SW 1271 (cell line): ENCODE measurements at places on chromosomes 3 and 15.

GRCh38 chr3:35394905-35395304, 244.4 kb upstream of the ARPP21 start:
- DNase-seq, result no peak

GRCh38 chr3:59270209-59270608, 220.4 kb upstream of the CFAP20DC start:
- no peak for DNase-seq

DNA sequence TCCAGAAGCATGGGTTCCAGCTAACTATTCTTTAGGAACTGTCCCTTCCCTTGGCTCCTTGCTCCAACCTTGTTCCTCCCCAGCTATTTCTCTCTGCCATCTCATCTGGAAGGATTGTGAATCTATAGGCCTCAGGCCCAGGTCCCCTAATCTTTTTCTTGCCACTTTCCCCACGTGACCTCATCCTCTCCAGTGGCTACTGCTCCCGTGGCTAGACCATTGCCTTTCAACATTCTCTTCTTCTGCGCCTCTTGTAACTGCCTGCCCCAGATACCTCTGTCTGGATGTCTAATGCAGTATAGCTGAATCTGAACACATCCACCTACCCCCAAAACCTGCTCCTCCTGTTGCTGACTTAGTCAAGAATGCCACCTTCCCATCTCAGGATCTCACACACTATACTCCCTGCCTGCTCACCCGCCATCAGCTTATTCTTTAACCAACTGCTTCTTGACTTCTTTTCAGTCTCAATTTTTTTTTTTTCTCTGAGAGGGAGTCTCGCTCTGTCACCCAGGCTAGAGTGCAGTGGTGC, 5.2 kb downstream of the GPX1 start:
- no peak for DNase-seq

GRCh38 chr3:77042343-77042742, 2.4 kb downstream of the ROBO2 start:
- no peak for DNase-seq

DNA sequence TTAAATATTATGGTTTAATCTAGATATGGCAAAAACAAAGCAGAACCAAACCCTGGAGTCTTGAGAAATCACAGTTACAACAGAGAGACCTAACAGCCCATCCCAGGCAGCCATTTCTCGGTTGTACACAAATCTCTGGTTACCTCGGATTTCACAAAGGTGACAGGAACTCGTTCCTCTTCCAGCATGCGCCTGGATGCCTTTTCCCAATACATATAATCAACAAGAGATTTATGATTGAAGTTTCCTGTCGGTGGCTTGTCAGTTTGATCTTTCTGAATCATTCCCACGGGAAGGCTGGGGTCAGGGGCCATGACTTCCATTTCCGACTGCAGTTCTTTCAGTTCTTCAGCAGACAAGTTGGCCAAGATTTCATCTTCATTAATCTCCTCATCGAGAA, 445 bp downstream of the LMOD3 start:
- no peak for DNase-seq

DNA sequence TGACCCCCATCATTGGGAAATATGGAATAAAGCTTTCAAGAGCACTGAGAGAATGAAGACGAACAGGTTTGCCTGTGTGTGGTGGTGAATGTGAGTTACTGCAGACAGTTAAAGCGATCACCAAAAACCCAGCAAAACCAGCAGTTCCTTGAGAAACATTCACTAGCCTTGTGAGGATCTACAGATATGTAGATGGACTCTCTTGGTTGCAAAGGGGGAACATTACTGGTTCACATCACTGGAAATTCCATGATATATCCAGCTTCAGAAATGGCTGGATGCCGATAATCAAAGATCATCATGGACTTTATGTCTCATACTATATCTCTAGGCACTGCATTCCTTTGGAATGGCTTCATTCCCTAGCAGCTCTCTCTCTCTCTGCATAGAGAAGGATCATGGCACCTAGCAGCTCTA, 10.2 kb upstream of the HERC1 start:
- peak; percentile 19 for DNase-seq

- DNase-seq, result no peak
Measured at GRCh38 chr3:173737167-173737808, 339.7 kb downstream of the NLGN1 start.

GRCh38 chr3:11529281-11529680, 114.4 kb downstream of the VGLL4 start:
- DNase-seq, result no peak
